SW480 (cell line): ENCODE measurements at places on chromosomes 2 and 18.

DNA sequence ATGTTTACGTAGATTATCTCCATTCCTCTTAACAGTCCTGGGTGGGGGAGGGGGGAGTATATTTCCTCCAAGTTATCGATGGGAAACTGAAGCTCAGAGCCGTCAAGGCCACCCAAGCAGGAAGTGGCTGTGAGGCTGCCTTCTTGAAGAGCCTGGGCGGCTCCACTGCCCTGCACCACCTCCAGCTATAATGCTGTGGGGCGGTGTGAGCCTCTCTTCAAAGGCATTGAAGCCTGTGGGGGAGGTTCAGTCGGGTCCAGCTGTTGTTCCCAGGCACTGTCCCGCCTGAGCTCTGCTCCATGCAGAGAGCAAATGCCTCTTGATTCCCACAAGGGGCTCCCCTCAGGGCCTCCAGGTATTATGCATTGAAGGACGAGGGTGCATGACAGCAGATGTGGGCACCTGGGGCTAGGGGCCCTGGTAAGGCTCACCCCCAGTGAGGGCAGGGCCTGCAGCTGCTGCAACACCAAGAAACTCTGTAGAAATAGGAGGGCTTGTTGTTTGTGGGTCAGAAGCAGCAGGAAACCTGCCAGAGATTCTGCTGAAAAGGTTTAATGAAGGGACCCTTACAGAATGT is 29.5 kb upstream of the LAPTM4A start:
- no peak for DNase-seq

DNA sequence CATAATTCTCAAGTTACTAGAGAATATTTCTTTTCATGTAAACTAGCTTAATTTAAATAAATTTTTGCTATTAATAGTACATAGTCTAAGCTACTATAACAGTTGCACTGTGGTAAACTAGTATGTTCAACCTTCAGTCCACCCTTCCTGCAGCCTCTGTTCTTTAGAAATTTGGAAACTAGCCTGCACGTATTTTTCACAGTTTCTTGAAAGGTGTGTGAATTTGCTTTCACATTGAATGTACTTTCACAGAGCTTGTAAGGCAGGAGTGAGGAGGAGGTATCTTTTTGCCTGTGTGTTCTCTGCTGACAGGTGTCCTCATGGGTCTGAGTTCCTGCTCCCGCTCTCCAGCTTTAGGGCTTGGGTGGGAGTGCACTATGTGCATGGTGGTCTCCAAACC is 117.5 kb downstream of the ATP9B start:
- DNase-seq: no peak

- DNase-seq: peak; percentile 56
Measured at GRCh38 chr18:74081966-74082741, 65.5 kb downstream of the FBXO15 start.

- no peak for DNase-seq
Measured at GRCh38 chr2:128605421-128605820, 286.8 kb upstream of the HS6ST1 start.

- peak; percentile 55 for DNase-seq
Measured at GRCh38 chr2:101883860-101884259, 107.9 kb upstream of the IL1R2 start.

DNA sequence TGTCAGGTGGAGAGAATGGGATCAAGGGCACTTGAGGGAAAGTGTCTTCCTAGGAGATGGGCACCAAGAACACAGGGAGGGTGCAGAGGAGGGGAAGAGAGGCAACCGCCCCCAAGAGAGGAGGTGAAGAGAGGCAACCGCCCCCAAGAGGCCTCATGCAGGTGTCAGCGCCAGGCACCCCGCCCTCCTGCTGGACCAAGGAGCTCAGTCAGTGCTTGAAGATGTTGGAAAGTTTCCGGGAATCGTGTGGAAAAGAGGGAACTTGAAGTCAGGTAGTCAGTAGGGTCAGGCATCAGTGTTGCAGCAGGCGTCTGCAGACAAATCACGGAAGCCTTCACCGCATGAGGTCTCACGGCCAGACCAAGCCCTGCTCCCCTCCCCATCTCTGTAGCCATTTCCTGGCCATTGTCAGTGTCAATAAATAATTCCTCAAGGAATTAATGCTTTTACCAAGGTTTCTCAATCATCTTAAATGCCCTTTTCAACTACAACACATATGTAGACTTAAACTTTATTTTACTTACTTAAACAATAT is 353.1 kb downstream of the EIPR1 start:
- no peak for DNase-seq

GRCh38 chr2:1798115-1798784 is 53.9 kb upstream of the PXDN start:
- DNase-seq: no peak

- DNase-seq: no peak
Measured at GRCh38 chr2:212975333-212975732, 176.1 kb downstream of the IKZF2 start.

GRCh38 chr2:241701149-241701398 is 765 bp upstream of the ING5 start:
- DNase-seq: no peak

DNA sequence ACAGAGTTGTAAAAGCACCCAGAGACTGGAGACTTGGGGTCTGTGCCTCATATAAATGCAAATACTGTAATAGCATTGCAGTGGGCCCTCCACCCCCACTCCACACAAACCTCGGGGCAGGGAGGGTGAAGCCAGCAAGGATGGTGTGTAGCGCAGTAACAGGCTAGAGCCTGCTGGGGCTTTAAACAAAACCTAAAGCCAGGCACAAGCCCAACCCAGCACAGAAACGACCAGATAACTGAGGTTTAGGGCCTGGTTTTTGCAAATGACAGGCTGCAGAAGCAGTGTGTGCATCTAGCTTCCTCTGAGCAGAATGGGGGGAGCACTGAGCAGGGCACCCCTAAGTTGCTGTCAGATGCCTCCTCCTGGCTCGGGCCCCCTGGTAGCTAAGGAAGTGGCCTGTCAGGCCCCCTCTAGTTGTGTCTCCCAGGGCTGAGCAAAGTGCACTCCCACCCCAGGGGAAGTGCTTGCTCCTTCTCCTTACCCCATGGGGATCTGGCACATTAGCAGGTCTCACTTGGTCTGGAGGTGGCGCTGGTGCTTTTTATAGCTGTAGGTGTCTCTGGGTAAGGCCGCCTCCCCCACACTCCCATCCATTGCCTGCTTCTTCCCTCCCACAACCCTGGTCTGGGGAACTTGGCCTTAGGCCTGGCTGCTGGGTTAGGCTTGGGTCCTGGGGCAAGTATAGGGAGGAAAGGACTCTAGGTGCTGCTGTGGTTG is 135.1 kb downstream of the CELF4 start:
- no peak for DNase-seq

DNA sequence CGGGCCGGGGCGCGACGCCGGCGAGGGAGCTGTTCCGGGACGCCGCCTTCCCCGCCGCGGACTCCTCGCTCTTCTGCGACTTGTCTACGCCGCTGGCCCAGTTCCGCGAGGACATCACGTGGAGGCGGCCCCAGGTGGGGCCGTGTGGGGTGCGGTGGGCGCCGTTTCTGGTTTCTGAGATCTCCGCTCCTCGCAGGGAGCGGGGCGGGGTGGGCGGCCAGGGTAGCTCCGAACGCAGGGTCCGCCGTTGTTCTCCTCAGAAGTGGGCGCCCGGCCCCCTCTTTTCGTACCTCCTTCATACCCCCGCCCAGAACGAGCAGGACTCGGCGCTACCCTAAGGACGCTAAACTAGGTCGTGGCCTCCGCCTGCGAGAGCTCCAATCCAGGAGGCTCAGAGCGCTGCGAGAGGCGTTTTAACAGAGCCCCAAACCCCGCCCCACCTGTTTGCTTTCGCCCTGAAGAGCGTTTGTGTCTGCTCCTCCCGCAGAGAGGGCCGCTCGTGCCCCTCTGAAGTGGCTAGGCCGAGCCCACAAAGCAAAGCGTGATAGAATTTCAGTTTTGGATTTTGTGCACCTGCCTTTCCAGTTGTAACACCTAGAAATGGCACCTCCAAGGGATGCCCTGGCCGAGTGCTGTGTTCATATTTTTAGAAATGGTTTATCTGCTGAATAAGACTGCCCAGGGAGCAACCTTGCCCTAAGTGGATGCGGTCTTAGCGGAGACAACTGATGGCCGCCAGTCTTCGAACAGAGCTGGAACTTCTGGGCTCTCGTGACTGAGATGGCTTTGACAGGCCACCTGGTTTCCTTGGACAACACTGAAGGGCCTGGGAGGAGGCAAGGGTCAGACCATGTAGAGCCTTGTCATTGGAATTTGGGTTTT is 626 bp downstream of the CAPN10 start:
- peak; percentile 46 for DNase-seq

DNA sequence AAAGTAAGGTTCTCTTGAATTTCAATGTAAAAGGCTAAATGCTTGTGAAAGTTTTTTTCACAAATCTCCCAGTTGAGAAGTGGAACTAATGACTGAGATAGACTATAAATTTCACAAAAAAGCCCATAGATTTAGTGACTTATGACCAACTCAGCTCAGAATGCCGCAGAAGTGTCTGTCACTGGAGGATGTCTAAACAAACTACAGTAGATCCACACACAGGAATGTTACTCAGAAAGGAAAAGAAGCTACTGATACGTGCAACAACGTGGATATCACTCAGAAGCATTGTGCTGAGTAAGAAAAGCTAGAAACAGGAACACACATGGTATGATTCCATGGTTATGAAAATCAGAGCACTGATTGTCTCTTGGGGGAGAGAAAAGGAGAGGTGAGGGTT is 151.9 kb downstream of the DOCK10 start:
- DNase-seq: no peak

DNA sequence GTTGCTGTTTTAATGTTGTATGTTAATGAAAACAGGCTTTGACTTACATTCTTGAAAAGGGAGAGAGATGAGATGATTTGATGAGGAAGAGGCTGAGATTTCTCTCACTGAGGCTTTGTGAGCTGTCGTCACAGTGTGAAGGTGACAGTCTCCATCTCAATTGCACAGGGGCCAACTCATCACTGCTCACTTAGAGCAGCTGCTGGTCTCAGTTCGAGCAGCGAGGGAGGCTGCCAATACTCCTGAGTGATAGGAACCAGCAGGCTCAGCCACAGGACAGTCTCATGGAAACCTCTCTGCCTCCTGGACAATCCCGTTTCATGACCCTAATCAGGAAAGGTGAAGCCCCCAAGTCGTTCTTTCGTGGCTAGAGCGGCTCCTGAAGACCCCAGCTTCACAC is 170.7 kb upstream of the SOX11 start:
- no peak for DNase-seq

DNA sequence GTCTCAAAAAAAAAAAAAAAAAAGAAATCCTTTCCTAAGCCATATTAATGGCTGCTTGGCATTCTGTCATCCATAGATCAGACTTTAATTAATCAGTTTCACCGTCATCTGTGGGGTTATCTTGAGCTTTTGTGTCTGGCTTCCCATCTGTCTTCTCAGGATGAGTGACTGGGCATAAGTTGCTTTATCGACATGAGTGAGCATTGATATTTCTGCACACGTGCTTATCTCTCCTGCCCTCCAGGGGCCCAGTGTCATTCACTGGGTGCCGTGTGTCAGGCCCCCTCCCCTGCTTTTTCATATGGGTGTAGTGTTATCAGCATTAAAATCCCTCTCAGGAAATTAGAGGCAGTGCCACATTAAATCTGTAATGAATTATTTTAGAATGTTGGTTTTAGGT is 65.6 kb downstream of the SH3BP4 start:
- DNase-seq: no peak

DNA sequence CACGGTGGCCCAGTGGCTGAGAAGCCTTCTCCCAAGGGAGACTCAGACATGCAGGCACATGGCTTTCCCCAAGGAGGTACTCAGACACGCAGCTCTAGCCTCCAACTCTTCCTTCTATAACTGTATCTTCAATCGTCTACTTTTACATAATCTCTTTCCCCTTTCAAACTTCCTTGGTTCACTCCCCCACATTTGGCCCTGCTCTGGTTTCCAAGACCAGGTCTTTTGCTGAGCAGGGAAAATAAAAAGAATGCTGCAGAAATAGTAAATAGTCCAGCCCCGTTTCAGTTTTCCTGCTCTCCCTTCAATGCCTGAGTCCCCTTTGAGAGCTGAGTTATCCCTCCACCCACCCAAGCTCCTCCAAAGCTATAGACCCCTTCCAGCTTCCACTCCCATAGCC is 635.0 kb downstream of the ARHGAP15 start:
- no peak for DNase-seq

- no peak for DNase-seq
Measured at GRCh38 chr2:85213901-85214512, 80.8 kb downstream of the TCF7L1 start.

GRCh38 chr18:35497027-35497369 is 762 bp downstream of the INO80C start:
- no peak for DNase-seq

- DNase-seq: no peak
Measured at GRCh38 chr2:17804358-17804757, 11.9 kb upstream of the MSGN1 start.

GRCh38 chr2:124708661-124709060 is 683.6 kb downstream of the CNTNAP5 start:
- DNase-seq: no peak

- DNase-seq: no peak
Measured at GRCh38 chr2:172307800-172308199, 119.6 kb upstream of the ITGA6 start.

GRCh38 chr2:70978341-70979179 is at the start of gene ANKRD53:
Gene ANKRD53, plus strand, starts transcription at chr2:70978630. Its CDS starts 16 bp downstream, at chr2:70978646.
- no peak for DNase-seq

DNA sequence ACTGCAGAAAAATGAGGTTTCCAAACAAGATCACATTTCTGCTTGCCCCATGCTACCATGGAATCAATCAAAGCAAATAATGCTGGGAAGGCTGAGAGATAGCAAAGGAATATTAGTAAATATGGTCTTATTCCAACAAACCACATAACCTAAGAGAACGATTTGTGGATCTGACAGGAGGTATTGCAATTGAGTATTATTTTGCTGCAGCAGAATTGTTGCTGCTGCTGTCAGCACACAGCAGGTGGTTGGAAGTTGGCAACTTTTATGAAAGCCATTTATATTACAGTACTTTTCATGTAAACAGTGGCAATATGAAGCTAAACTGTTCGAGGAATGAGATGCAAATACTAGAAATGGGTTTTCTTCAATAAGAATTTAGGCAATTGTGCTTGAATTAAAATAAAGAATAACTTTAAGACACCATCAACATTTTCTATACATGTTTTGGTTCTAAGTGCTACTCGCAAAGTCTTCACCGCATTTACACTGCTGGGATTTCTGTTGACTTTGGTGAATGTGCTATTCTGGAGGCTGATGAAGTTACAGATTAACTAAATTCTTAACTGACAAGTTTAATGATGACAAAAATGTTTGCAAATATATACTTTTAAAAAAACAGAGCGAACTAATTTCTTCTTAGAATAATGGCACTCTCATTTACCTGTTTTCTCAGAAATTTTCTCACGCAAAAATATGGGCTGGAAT is 1285.7 kb downstream of the CNTNAP5 start:
- no peak for DNase-seq

DNA sequence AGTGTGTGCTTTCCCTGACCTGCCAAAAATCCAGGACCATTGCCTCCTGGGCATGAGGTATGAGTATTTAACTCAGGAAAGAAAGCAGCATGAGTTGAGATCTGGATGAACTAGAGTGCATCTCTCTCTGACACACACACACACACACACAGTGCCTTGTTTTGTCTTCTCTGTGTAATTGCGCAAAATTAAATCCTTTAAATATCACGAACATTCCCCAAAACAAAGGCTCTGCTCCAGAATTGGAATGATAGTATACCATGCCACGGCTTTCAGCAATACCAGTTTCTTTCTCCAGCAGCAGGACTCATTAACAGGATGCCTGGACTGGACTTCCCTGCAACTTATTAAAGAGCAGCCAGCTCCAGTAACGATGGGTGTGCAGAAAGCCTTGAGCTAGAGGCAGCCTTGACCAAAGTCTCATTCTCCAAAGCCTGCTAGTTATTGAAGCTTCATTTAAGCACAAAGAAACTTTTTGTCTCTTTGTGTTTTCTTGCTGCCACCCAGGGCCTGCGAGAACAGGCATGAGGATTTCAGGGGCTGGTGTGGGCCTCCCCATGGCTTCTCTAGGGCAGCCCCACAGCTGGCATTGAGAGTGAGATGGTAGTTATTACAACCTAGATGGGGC is 101.7 kb downstream of the NRP2 start:
- no peak for DNase-seq
